Spinal cord (tissue), 10 donors: ENCODE measurements at places on chromosomes 1 and 21. TPM values are rescaled to one million over a fixed set of nuclear protein-coding genes. Genes with fewer than 3 reads are reported as not detected.
A peak's percentile ranks its signal among the peaks of the same experiment; 100 is the strongest.

CACNA1S gene
- total RNA-seq: 0.33 TPM

DNA sequence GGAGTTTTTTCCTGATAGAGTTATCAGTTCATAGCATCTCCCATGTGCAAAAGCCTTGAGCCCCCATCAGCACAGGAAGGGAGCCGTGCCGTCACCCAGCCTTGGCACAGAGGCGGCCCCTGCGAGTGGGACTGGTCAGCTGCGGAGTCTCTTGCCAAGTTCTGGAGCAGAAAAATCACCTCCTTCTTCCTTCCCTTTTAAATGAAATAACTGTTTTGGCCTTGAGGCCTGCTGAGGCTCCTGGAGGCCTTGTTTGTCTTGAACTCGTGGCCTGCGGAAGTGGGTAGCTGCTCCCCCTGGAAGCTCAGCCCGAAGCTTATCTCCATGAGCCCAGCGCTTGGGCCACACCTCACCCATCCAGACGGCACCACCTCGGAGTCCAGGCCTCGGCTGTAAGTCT is 145.7 kb upstream of the TMEM51 start:
- no peak for DNase-seq
- H3K36me3 ChIP-seq: peaks cover 14% of the 10 kb centered on the region
- H3K4me3 ChIP-seq: no peak overlapping the region
- peak overlapping the region; percentile 16 for H3K27ac ChIP-seq
- H3K27me3 ChIP-seq: no peaks in the 10 kb centered on the region

DNA sequence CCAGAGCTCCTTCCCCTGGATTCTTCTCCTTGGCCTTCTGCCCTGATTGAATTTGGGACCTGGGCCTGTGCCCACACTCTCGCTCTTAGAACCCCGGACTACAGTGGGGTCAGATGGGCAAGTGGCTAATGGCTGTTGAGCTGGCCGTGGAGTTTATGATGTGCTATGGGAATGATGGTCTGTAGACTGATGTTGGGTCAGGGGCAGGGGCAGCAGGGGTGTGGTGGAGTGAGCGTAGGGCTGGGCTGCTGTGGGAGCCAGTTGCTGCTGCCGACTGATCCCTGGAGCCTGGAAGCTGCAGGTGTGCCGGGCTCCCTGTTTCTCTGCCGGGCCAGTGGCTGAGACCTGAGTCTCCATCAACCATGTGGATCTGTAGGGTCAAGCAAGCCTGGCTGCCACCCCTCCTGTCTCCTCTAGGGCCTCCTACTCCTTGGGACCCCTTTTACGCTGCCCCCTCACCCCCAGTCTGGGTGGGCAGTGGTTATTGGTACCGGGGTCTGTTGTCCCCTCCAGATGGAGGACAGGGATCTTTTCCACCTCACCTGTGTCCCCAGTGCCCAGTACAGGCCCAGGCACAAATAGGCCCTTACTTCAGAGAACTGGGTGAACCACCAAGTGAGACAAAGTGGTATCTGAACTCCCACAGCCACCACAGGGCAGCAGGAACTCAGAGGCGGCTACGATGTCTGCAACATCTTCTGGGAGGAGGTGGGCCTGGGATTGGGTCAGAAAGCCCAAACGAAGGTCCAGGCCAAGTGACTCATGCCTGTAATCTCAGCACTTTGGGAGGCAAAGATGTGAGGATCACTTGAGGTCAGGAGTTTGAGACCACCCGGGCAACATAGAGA is 5.1 kb downstream of the PODN start:
- H3K4me3 ChIP-seq: no peak overlapping the region
- no peak for DNase-seq
- H3K4me1 ChIP-seq: peaks cover 14% of the 10 kb centered on the region
- peaks cover 22% of the 10 kb centered on the region for H3K27me3 ChIP-seq
- H3K36me3 ChIP-seq: no peaks in the 10 kb centered on the region

GRCh38 chr1:40640314-40641076 is 25.0 kb downstream of the RIMS3 start:
- H3K4me3 ChIP-seq: no peak overlapping the region
- H3K27ac ChIP-seq: no peak overlapping the region
- no peak for DNase-seq
- H3K4me1 ChIP-seq: peaks cover 17% of the 10 kb centered on the region
- H3K36me3 ChIP-seq: peaks cover 18% of the 10 kb centered on the region
- H3K27me3 ChIP-seq: no peaks in the 10 kb centered on the region
